Stimulated activated CD4-positive, alpha-beta T cell treated with anti-CD3 and anti-CD28 coated beads, Interleukin-1b, Interleukin-23, amount 100 ng/mL, for 1 hour (primary cell): ENCODE measurements at places on chromosomes 7 and 10.

- DNase-seq = no peak
Observed at GRCh38 chr10:48252354-48252650, 22.2 kb downstream of the FRMPD2 start.

DNA sequence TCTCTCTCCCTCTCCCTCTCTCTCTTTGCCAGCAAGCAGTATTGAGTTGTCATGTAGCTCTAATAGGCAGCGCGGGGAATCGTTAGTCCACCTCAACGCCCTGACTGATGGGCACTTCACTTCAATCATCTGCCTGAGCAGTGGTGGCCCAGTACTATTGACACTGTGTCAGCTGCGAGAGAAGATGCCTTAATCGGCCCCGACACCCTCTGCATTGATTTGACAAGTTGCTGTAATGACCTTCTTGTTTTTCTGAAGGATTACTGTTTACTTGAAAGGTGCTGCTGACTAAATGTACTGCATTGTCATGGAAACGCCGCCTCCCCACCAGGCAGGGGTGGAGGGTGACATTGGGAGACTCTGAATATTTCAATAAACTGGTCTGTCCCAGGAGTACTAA, 913.8 kb downstream of the KCNMA1 start:
- no peak for DNase-seq

GRCh38 chr7:83077328-83077727, 85.4 kb downstream of the PCLO start:
- DNase-seq = no peak

DNA sequence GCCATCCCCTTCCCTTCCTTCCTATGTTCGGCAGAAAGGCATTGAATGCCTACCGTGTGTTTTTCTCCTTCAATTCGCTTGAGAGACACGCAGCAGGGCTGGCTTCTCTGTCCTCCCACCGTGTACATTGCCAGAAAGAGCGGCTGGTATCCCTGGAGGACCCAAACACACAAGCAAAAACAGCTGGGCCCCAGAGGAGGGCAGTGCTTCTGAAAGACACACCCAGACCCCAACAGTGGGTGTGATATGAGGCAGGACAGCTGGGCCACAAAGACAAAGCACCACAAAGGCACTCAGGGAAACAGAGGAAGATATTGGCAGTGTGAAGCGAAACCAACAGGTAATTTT, 133.1 kb upstream of the SH2B2 start:
- DNase-seq = no peak

DNA sequence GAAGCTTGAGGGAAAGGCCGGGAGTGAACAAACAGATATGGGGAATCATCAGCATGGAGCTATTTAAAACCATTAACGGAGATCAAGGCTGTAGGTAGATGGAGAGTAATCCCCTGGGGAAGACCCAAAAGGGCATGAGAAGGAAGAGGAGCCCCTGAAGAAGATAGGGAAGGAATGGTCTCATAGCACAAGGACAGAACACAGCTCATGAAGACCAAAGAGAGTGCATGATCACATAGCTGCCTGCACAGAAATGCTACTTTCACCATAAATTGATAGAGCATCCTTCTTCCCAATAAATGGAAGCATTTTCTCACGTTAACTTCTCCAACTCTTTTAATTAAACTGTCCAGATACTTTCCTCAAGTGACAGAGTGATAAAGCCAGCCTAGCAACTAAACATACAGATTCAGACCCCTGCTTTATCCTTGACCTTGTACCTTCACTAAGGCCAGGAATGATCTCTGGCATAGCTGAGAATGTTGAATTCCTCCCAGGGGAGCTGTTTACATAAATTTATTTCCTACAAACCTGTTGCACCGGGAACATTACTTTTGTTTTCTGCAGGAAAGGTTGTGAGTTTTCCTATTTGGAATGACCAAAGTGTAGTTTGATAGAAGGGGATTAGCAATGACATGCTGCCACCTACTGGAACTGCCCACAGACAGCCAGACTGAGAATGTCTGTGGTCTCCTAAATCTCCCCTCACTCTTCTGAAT, 110.8 kb upstream of the LRGUK start:
- DNase-seq = no peak

GRCh38 chr7:106057962-106058927, 53.9 kb downstream of the SYPL1 start:
- no peak for DNase-seq

GRCh38 chr7:84085998-84086397, 108.6 kb downstream of the SEMA3A start:
- DNase-seq = no peak

- DNase-seq = no peak
Observed at GRCh38 chr10:103457176-103457712, 1.5 kb downstream of the CALHM1 start.

DNA sequence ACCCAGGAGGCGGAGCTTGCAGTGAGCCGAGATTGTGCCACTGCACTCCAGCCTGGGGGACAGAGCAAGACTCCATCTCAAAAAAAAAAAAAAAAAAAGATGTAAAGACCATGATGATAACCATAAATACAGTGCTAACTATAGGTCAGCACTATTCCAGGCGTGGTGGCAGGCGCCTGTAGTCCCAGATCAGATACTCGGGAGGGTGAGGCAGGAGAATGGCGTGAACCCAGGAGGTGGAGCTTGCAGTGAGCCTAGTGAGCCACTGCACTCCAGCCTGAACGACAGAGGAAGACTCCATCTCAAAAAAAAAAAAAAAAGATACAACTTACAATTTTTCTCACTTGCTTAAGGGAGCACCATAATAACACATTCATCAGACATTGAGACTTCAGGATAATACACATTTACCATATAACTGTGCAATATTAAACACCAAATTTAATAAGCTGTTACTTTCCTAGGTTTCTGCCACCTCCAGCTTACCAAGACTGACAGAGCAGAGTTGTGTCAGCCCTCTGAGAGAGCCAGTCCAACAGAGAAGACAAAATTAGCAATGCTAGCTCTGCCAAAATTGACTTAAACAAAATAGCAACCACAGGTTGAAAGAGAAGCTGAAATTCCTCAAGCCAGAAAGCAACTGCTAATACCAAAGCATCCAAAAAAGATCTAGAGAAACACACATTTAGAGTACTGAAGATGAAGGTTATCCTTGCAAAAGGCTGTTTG, 8.2 kb downstream of the DNA2 start:
- DNase-seq = no peak

DNA sequence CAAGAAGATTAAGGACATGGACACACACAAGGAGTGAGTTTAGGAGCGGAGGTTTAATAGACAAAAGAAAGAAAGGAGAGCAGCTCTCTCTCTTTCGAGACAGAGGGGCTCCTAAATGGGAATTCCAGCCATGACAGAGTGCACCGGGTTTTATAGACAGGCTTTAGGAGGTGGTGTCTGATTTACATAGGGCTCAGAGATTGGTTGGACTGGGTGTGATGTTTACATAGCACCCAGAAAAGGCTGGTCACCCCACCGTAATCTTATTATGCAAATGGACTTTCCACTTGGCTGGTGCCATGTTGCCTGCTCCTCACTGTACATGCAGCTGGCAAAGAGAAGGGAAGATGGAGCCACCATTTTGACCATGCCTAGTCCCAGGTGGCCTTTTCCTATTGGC, 28.4 kb upstream of the MRC1 start:
- DNase-seq = no peak

GRCh38 chr7:70042533-70042932, 444.3 kb downstream of the AUTS2 start:
- DNase-seq = no peak

GRCh38 chr10:84493361-84493760, 165.0 kb downstream of the CCSER2 start:
- DNase-seq = no peak

DNA sequence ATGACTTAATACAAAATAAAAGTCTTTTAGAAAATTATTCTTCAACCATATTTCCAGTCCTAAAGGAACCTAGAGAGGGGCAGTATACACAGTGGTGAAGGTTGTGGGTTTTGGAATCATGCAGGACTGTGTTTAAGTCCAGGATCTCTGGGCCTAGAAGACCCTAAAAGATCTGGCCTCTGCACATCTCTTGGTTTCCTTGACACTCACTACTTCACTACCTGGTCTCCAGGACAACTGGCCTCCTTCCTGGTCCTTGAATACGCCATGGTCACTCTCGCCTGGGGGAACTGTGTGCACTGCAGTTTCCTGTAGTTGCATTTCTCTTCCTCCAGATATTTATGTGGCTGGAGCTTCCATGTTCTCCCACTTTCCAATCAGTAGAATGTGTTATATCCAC, 182.7 kb upstream of the SLC26A5 start:
- DNase-seq = no peak

- no peak for DNase-seq
Observed at GRCh38 chr10:98295907-98296306, 27.9 kb upstream of the LOXL4 start.

GRCh38 chr10:79328737-79329504, 18.3 kb upstream of the PPIF start:
- no peak for DNase-seq
